8988T (cell line): ENCODE measurements at places on chromosomes 5 and 9.

DNA sequence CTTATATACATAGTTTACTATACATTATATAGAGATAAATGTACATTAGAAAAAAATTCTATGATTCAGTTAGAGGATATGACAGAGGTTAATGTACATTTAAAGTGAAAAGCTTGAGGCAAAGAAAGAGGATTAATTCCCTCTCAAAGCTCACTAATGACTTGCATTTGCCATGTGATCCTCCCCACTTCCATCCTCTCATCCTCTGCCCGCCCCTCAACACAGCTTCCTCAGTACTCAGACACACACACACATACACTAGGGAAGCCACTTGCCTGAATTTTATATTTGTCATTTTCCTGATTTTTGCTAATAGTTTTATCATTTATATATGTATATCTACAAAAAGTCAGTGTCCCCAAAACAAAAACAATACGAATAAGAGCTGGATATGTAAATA, 764.5 kb downstream of the EFNA5 start:
- DNase-seq: no peak

GRCh38 chr5:55338810-55339243, 31.0 kb downstream of the MTREX start:
- DNase-seq: no peak

- no peak for DNase-seq
Observed at GRCh38 chr5:113166261-113166660, 189.7 kb downstream of the DCP2 start.

GRCh38 chr5:115657125-115657880, 31.5 kb upstream of the TMED7 start:
- DNase-seq: no peak

GRCh38 chr9:110776221-110776620, 107.6 kb downstream of the MUSK start:
- no peak for DNase-seq

- DNase-seq: no peak
Observed at GRCh38 chr9:13053504-13053903, 226.0 kb downstream of the MPDZ start.

- no peak for DNase-seq
Observed at GRCh38 chr5:45225571-45226031, 416.9 kb downstream of the MRPS30 start.

GRCh38 chr5:157528036-157528632, 47.4 kb downstream of the ADAM19 start:
- no peak for DNase-seq

GRCh38 chr9:127599550-127599891, 12.6 kb upstream of the STXBP1 start:
- no peak for DNase-seq

GRCh38 chr9:31715250-31715649, 669.2 kb upstream of the ACO1 start:
- no peak for DNase-seq

GRCh38 chr5:113119246-113119924, 142.8 kb downstream of the DCP2 start:
- no peak for DNase-seq

- no peak for DNase-seq
Observed at GRCh38 chr5:115465431-115465830, 79.1 kb downstream of the FEM1C start.

GRCh38 chr5:15004506-15004905, 132.9 kb upstream of the ANKH start:
- DNase-seq: no peak

GRCh38 chr5:162474239-162474638, 406.7 kb downstream of the GABRG2 start:
- no peak for DNase-seq

DNA sequence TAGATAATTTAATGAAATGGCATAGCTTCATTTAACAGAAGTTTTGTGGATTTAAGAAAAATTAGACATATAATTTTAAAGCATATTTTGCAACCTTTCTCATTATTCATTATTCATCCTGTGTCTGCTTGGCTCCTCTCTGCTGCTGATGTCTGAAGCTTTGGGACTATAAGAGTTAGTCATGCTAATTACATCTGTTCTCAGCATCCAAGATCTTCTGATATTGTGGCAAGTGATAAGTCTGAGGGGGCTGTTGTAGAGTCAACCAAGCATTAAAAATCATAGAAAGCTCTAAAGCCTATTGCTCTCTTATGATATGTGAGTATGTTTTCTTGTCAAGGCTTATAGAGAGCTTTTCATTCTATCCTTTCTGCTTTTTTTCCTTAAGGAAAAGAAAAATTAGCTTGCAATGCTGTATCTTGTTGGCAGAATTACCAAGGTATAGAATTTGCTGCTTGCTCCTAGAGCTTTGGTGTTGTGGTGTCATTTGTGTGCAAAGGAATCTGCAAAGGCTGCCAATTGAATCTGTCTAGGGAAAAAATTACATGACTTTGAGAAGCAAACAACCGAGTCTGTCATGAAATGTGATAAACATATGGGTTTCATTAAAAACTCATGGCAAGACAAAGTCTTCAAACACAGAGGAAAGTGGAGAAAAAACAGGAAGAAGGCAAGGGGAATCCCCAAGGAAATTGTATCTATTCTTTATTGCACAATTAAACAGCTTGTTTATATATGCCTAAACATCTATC, 156.1 kb upstream of the DAB2 start:
- no peak for DNase-seq

DNA sequence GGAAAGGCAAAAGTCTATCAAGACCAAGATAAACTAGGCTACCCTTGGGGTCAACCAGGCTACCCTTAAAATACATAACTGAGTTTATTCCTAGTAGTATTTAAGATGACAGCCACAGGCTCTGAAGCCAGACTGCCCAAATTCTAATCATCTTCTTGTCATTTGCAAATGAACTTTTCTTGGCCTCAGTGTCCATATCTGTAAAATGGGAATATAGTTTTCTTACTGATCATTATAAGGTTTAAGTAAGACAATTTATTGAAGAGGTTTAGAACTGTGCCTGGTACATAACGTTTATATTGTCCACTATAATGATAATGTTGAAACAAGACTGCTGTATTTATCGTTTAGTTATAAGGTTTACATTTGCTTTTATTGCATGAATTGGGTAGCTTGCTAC, 112.5 kb downstream of the SLC12A2 start:
- DNase-seq: no peak

DNA sequence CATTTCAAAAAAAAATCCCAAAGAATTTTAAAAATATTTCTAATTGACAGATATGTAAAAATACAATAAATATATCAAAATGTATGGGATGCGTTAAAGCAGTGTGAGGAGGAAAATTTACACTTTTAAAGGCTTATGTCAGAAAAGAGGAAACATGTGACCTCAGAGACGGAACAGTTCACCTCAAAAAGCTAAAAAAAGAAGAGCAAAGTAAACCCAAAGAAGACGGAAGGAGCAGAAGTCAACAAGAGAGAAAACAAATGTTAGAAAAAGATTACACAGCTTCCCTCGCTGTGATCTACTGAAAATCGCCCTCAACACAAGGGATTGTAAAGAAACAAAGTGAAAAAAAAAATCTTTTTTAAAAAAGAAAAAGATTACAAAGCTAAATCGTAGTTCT, 186.9 kb downstream of the AUH start:
- DNase-seq: no peak

DNA sequence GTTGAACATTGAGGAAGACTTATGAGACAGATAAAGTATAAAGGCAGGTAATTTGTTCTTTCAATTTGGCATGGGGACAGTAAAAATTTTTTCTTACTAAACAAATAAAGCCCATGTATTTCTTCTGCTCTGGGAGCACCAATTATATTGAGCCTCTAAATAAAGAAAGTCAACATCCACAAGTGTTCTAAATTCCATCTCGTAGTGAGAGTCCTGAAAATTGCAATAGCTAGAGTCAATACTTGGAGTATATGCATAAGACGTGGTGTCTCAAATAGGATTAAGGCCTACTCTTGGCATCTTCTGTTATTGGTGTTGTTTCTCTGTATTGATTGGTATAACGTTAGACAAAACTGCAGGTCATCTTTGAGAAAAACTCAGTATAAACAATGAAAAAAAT, 120.5 kb upstream of the CDKN2B start:
- no peak for DNase-seq

GRCh38 chr9:91903126-91903911, 46.7 kb downstream of the ROR2 start:
- no peak for DNase-seq

DNA sequence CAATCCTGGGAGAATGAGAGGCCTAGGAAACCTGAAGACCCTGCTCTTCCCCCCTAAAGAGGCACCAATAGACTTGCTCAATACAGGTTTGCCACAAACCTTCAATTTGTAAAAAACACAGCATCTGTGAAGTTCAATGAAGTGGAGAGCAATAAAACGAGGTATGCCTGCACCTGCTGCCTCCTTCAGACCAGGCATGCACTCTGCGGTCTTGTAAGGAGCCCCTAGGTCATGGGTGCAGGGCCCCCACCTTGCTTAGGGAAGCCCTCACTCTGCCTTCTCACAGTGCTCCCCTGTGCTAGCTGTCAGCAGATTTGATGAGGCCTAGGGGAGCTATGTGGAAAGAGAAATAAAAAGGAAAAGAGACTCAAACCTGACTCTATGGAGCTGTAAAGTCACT, 72.1 kb upstream of the GALNT10 start:
- DNase-seq: no peak

GRCh38 chr5:116032094-116032517, at the start of gene ARL14EPL:
Gene ARL14EPL (plus strand): TSS chr5:116032472. CDS start chr5:116051466, 18,994 bp downstream.
- peak; percentile 19 for DNase-seq

DNA sequence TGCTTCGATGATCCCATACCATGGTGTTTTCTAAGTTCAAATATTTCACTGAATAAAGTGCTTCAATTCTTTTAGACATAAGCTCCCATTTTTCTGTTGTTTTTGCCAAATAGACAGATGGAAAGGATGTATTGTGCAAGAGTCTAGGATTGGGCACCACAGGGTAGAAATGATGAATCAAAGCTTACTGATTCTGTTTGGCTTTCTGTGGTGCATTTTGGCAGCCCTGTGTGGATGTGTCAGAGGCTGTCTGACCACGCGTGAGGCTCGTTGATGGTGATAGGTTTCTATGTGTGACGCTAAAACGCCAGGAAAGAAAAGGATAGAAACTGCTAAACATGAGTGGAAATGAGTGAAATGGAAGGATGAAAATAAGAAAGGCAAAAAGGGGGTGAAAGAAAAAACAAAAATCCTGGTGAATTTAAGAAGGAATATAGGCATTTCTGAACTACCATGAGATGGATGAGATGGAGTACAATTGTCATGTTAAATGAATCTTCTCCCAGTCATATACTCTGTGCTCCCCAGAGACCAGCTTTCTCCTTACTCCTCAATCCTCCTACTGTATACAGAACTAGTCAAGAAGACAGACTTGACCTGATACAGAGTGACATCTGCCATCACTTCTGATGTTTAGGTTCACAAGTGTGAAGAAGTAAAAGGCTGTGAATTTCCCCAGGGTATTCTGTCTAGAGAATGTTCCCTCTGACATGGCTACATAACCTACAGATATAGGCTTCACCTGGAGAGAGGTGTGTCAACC, 54.4 kb downstream of the ANKH start:
- no peak for DNase-seq

DNA sequence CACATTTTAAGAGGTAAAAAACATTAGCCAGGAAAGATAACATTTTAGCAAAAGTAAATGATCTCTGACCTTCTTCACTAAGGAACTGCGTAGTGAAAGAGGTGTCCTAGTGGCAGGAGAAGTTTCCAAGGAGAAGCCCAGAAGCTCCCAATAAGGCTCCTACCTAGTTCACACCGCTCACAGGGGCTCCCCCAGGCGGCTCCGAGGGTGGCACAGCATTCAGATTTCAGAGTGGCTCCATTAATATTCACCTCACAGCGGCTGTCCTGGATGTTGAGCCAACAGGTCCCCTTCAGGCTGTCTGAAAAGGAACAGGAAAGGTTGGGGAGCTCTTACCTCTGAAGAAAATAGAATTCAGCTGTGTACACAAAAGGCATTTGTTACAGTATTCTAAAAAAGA, 187.3 kb downstream of the FBN2 start:
- no peak for DNase-seq

DNA sequence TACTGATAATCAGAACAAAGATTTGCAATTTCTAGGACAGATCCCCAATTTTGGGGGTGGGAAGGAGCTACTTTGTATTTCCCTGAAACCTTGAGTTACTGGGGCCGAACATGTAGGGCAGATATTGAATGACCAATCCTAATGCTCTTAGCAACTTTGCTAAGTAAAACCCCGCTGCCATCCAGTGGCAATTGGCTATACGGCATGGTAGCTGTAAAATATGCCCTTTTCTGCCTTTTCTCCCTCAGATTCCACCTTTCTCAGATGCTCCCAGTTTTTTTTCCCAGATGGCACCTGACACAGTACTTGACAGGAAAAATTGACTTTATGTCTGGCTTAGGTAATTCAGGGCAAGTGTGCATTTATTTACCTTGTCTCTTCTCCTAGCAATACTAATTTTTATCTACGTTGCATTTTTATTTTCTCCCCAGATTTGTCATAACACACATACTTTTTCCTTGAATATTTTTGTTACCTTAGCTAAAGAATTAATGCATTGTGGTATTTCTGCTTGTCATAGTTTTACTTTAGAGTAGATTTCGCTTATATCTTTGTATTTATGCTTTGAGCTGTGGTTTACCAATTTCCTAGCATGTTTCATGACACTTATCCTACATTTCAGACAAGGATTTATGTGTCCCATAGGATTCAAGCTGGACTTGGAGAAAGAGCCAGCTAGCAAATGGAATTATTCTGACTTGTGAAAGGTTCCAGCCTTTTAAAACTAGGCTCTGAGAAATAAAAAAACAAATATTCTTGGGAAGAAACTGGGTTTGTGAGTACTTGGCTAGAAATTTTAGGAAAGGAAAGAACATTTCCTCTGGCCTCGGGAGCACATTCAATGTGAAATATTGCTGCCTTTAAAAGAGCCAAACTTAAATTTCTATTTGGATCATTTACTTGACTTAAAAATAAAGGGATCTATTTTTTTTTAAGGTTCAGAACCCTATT, 37.4 kb downstream of the PIK3R1 start:
- DNase-seq: peak; percentile 15

- no peak for DNase-seq
Observed at GRCh38 chr5:78779771-78780616, 131.4 kb upstream of the LHFPL2 start.

DNA sequence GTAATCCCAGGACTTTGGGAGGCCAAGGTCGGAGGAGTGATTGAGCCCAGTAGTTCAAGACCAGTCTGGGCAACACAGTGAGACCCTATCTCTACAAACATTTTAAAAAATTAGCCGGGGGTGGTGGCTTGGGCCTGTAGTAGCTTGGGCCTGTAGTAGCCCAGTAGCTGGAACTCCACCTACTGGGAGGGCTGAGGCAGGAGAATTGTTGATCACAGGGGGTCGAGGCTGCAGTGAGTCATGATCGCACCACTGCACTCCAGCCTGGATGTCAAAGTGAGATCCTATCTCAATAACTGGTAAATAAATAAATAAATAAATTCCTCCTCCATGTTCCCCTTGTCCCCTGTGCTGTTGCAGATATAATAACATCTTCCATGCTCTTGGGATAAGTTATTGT, 14.3 kb downstream of the VCAN start:
- no peak for DNase-seq

GRCh38 chr5:176151281-176151680, 86.9 kb upstream of the SIMC1 start:
- DNase-seq: no peak

GRCh38 chr5:67206461-67206860, 9.9 kb upstream of the CD180 start:
- DNase-seq: no peak
